ENCODE measurements at places on chromosomes 7 and 10.

- no peak for DNase-seq
These were observed 18.9 kb downstream of the LMOD2 start for GRCh38 chr7:123674399-123675180.

DNA sequence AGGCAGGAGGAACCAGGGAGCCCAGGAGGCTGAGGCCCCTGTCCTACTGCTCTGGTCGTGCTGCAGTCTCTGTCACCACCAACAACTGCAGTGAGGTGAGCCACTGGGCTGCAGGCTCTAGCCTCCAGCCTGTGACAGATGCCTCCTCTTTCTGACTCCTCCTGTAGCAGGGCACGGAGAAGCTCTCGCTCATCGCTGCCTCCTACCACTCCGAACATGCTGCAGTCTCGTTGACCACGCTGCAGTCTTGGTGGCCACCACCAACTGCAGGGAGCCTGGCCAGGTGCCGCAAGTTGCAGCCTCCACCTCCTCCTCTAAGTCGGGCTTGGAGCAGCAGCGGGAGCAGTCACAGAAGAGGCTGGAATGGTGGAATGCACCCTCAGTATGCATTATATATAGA, 22.1 kb upstream of the VOPP1 start:
- DNase-seq = no peak

DNA sequence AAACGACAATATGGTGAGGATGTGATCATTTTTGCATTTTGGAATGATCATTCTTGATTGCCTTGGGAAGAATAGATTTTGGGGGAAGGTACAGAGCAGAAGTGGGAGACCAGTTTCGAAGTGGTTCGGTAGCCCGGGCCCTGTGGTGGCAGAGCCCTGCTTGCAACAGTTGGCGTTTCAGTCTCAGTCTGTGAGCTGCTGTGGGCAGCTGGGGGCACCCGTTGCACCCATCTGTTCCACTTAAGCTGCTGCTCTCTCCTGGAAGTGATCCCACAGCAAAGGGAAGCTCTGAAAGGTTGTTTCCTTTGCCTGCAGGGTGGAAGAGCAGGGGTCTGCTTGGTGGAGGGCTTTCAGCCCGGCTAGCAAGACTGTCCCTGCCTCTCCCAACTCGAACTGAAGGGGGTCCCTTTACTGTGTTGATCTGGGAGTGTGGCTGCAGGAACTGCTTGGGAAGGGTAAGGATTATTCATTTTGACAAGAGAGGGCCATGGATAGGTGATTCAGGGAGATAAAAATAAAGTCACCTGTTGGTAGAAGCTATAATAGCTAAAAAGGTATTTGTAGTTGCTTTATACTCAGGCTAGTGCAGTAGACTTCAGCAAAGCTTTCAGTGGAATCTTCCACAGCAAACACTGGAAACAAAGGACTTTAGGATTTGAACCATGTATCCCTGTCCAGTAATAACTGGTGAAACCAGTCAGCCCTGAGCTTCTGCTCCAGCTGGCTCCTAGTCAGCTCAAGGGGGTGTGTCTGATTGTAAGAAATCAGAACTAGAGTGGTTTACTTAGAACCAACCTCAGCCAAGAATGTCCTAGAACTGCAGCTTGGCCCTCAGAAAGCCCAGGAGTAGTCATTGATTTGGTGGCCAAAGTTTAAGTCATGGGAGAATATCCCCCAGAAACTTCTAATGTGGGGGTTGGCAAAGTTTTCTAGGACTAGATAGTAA, 53.1 kb upstream of the PDCD4 start:
- no peak for DNase-seq

DNA sequence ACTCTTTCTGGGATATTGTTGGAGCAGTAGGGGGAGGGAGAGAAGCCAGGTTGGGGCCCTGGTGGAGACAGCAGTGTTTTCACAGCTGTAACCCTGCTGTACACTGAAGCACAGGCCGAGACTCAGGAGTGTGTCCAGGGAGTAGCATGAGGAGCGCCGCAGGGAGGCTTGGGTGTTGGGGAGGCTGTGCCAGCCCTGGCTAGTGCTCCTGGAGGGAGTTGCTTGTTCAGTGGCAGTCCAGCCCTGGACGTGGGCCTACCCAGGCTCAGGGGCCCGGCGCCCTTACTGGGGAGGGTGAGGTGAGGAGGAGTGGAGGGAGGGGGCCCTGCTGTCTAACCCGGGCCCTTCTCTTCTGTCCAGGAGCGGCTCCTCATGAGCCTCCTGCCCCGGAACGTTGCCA, 35.9 kb downstream of the ADCY1 start:
- DNase-seq = no peak

- no peak for DNase-seq
These were observed 704 bp downstream of the ZNRF2 start for GRCh38 chr7:30285067-30285535.
